ENCODE measurements at places on chromosomes 2 and 18.

GRCh38 chr18:56127322-56128099, 510.9 kb downstream of the TXNL1 start:
- DNase-seq, result no peak

GRCh38 chr18:55886886-55887285, 298.9 kb upstream of the TCF4 start:
- DNase-seq, result no peak

DNA sequence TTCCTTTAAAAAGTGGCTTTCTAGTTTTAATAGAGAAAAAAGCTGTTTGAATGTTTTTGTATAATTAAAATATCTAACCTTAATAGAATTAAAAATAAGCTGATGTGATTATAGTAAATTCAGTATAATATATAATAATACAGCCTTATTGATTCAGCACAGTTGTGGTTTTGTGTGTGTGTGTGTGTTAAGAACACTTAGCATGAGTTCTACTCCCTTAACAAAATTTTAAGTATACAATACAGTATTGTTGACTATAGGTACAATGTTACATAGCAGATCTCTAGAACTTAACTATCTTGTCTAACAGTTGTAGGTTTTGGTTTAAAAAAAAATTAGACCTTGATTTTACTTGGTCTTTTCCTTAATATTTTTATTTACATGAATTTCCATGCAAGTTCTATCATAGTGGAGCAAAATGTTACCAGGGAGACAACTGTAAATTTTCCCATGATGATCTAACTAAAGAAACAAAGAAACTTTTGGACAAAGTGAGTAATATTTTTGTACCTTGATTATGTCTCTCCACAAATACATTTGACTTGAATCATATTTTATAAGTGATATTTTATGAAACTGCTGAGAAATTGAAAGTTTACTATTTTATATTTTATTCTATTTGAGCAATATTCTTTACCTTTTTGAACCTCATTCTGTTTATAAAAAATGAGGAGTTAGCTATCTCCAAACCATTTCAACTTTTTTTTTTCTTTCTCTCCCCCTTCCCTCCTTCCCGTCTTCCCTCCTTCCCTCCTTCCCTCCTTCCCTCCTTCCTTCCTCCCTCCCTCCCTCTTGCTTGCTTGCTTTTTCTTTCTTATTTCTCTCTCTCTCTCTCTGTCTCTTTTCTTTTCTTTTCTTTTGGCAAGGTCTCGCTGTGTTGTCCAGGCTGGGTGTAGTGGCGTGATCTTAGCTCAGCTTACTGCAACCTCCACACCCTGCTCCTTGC, 46.3 kb downstream of the ZC3H6 start:
- peak; percentile 38 for DNase-seq

DNA sequence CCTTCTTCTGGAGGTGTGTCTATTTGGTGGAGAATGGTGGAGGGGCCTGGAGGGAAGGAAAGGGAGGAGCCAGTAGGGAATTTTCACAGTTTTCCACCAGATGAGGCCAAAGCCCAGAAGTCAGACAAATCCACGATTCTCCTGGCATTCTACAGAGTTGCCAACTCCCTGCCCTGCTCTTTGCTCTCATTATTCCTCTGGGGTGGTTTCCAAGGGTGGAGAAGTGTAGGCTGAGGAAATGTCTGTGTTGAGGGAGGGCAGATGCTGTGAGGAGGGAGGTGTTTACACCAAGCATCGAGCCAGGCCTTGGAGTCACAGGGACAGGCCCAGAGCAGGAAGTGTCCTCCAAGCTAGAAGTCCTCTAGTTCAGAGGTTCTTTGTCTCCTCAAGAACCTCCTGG, 124.1 kb upstream of the LGALSL start:
- DNase-seq, result no peak

- no peak for DNase-seq
Measured at GRCh38 chr2:236366397-236366796, 102.2 kb upstream of the ASB18 start.

DNA sequence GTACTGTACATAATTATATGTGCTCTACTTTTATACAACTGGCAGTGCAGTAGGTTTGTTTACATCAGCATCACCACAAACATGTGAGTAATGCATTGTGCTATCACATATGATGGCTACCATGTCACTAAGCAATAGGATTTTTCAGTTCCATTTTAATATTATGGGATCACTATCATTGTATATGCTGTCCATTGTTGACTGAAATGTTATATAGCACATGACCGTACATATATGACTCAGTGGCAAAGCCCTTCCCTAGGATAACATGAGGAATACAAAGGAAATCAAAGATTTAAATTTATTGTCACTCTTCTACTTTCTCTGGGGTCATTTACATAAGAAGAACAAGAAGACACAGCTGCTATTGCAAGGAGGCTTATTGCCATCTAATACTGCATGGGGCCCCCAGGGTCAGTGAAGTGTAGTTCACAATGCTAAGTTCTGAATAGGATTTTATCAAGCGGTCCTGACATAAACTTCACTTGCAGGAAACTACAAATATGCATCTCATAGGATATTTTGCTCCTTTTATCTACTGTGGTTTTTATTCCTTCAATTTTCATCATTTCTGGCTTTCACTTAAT, 21.8 kb downstream of the PDE1A start:
- peak; percentile 6 for DNase-seq

- DNase-seq, result peak; percentile 95
Measured at GRCh38 chr2:100013892-100014677, 128.3 kb downstream of the AFF3 start.

DNA sequence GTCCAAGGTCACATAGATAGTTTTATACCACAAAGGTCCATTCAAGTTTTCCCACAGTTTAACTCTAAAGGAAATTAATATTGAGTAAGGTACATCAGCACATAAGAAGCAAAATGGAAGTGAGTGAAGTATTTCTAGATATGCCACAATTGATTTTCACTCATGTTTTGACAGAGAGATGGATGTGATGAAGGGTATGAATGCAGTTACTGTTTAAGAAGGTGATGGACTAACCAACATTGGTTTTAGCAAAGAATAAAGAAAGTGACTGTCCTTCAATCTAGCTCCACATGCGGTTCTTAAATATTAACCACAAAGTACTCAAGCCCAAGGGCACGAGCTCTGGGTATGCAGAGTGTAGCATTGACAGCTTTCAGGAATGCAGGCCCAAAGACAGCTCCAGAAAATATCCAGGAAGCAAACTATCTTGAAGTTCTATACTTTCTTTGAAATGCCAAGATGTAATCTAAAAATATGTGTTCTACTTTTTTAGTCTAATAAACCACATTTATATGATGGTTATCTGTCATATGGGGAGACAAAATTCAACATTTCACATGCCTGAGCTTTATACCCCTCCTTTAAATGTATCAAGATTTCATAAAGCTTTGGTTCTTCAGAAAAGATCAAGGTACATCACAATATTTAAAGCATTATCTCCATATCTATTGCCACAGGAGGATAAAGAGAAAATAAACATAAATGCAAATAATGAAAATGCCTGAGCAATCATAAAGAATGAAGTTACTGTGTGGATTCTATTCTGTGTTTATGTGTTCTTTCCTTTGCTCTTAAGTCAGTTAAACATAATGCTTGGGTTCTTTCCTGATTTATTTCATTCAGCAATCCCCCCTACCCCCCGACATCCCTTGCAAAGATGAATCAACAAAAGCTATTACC, 6.7 kb upstream of the SCN1A start:
- DNase-seq, result no peak

DNA sequence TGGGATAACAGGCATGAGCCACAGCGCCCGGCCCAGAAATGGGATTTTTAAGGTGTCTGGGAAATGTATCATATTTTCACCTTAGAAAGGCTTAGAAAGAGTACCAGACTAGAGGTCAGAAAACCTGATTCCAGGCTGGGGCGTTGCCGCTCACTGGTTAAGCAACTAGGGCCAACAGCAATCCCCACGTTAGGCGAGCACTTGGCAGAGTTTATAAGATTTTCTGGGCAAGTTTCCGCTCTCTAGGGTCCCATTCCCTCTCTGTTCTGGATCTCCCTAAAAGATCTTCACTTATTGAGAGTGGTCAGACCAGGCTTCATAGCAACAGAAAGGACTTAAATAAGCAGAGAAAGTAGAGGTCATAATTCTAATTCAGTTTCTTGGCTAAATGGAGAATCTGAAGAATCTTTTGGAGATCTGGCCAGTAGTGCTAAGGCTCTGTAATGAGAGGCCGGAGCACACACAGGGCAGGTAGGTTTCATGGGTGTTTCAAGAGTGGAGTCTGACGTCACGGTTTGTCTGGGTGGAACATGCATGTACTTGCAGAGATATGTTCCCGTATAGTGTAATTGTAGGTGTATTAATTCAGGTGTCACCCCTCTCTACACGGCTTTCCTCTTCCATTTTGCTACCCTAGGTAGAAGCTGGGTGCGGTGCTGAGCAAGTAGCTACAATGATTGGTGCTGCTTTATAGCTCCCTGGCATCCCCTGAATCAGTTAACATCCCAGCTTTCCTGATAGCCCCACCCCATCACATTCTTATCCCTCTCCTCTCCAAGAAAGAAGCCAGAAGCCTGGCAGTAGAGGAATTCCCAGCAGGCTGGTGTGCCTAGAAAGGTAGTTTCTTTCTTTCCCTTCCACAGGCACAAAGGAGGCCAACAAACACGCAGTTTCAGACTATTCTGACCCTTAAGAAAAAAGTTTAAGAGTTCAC, 4.4 kb upstream of the SMAD7 start:
- no peak for DNase-seq

Data from astrocyte (in vitro differentiated cells and primary cell).